ENCODE measurements at places on chromosomes 13 and 19.

- no peak for ATAC-seq
These were observed 172.2 kb downstream of the DNAJC15 start for GRCh38 chr13:43195551-43195950.

GRCh38 chr19:35110974-35111373 is 4.6 kb upstream of the FXYD3 start:
- ATAC-seq, result no peak

GRCh38 chr19:46713781-46714443 is 3.0 kb downstream of the PRKD2 start:
- peak; percentile 30 for ATAC-seq

GRCh38 chr13:47853236-47853635 is 147.8 kb downstream of the SUCLA2 start:
- peak; percentile 77 for ATAC-seq

GRCh38 chr19:48779636-48780035 is 24.3 kb downstream of the FGF21 start:
- no peak for ATAC-seq

- ATAC-seq, result no peak
These were observed 29.2 kb downstream of the COG6 start for GRCh38 chr13:39684531-39685137.

GRCh38 chr13:32609428-32609827 is 23.2 kb downstream of the PDS5B start:
- ATAC-seq, result no peak

- no peak for ATAC-seq
These were observed 31.4 kb downstream of the SMAD9 start for GRCh38 chr13:36888645-36889044.

DNA sequence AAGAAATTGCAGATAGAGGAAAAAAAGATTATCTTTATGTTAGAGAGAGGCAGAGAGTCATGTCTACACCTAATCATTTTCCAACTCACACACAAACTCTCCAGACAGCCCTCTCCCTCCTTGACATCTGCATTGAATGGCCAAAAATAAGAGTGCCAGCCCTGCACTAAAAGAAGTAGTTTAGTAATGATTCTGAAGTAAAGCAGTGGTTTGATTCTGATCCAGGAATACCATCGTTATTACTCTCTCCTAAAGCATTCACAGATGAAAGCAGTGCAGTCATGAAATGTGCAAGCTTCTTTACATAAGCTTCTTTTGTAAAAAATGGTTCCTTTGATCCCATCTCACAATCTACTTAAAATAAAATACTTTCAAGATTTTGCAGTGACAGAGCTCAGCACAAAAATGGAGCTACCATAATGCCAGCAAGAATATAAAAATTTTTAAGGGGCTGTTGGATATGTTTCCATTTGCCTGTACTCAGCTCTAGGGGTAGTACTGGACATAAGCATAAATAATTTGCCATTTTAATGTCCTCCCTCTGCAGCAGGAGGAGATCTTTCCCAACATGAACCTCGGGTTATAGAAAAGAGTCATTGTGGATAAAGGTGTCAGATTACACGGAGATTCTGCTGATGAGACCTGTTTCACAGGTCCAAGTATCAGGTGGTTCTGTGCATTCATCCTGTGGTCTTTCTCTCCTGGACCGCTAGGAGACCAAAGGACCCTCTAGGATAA is 406.3 kb downstream of the DCT start:
- ATAC-seq, result no peak

DNA sequence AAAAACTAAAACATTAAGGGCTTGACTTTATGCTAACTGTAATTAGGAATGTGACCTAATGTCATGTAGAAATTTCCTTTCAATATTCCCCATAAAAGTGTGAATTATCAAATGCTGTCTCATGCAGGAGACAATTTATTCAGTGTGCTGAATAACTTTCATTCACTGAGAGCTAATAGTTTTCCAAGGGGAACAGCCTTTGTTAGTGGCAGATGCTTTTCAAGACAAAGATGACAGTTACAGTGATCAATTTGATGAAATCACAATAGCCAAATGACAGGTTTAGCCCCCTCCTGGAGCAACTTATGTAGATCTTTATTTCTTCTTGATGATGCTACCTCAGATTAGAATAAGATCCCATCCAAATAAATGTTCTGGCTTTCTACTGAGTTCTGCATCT is 275.5 kb downstream of the ITGBL1 start:
- no peak for ATAC-seq

- ATAC-seq, result no peak
These were observed 264.0 kb downstream of the ENOX1 start for GRCh38 chr13:43522788-43523187.

DNA sequence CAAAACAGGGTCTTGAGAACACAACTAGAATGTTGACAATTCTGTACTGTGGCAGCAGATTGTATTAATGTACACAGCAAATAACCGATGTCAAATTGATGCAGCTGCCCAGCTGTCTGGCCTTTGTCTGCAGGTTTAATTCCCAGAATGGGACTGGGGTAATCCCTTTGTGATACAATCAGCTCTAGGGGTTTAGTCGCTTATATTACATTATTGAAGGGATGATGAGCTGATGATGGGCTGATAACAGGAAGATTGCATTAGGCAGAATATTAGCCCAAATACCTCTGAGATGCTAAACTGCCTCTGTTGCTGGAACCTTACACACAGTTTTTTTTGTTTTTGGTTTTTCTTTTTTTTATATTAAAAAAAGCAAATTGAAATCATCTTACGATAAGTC is 265.0 kb downstream of the RBM26 start:
- no peak for ATAC-seq

GRCh38 chr13:49980266-49980665 is 16.6 kb upstream of the TRIM13 start:
- ATAC-seq, result no peak

GRCh38 chr13:114099918-114100445 is 32.4 kb downstream of the RASA3 start:
- peak; percentile 65 for ATAC-seq

GRCh38 chr19:2096034-2096479 is at the start of gene MOB3A:
Gene MOB3A, minus strand, starts transcription at chr19:2096326. Its CDS starts 17,766 bp downstream, at chr19:2078560.
- ATAC-seq, result peak; percentile 67
